ENCODE measurements at places on chromosomes 5 and 9.

GRCh38 chr5:132433141-132433540 lies 57.4 kb downstream of the IRF1 start:
- DNase-seq, result no peak

- DNase-seq, result no peak
Measured at GRCh38 chr9:120676767-120677402, 37.4 kb downstream of the MEGF9 start.

- no peak for DNase-seq
Measured at GRCh38 chr5:42843675-42844292, 32.1 kb upstream of the SELENOP start.

DNA sequence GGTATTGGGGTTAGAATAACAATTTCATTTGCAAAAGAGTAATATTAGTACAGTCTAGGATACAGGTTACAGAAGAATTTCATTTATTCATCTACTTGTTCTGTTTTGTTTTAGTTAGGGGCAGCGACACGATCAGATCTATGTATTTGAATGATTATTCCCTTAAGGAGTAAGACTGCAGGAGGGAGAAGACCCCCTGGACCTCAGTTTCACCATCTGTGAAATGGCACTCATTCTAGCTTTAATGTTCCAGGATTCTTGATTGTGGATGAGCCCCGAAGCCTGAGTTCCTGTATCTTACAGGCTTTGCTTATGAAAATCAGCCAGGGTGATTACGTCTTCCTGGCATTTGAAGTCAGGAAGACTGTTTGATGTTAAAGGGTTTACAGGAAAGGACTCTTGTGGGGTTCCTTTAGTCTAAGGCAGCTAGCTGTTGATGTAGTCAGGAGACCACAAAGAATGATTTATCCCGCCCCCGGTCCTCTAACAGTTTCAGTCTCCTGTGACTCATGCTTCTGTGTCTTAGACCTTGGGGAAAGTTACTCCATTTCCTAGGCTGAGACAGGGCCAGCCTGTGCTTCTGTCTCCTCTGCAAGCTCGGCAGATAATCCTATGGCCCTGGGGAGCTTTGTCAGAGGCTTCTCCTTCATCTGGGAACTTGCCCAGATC lies 11.5 kb downstream of the SMIM3 start:
- peak; percentile 94 for DNase-seq

- DNase-seq, result no peak
Measured at GRCh38 chr9:75186767-75187380, 98.6 kb downstream of the OSTF1 start.

DNA sequence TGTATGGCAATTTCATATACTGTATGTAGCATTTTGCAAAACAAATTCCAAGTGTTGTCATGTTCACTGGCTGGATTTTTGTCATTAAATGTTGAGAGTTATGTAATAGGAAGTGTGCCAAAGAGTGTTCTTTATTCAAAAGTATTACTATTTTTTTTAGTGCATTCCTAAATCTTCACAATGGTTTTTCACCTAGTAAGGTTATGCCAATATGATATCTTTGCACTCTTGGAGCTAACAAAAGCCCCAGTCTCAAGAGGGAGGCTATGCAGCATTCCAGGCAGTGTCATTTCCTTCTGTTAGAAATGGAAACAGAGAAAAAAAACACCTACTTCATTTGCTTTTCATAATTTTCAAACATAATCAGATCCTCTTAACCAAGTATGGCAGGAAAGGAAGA lies 5.1 kb upstream of the SSBP2 start:
- no peak for DNase-seq

DNA sequence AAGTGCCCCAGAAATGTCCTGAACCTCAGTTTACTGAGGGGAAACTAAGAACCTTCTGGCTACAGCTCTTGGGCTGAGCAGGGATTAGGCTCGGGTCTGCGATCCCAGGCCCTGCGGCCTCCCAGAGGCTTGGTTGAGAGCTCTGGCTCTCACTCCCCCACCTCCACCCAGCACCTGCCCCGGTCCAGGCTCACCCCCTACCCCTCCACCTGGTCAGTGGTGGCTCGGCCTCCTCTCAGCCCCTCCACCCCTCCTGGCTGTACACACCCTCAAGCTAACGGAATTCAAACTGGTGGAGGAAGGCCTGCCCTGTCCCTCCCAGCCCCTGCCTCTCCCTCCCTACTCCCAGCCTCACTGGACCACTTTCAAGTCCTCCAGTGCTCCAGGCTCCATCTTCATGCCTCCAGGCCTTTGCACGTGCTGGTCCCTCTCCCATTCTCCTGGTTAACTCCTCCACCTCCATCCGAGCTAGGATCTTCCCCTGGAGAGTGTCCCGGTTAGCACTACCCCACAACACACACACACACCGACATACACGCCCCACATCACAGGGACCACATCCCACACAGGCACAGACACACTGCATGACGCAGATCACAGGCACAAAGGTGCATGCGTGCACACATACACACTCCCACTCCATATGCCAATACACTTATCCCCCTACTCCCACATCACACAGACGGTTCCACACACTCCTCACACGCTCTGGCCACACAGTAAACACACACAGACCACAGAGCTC lies 130.9 kb downstream of the C9orf50 start:
- no peak for DNase-seq

DNA sequence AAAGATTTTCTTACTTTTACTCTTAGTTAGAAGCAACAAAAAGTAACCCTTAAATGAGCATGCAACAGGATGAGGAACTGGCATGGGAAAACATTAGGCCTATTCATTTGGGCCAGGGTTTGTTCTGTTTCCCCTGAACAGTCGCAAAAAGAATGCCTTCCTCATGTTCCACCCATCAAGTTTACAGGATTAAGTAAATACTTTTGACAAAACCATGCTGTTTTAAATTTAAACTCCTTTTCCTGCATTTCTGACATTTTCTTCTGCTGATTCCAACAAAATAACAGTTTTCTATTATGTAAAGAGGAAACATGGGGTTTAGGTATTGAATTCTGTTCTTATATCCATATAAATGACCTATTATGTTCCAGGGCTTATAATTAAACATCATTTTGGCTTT lies 236.6 kb upstream of the ACTBL2 start:
- no peak for DNase-seq

DNA sequence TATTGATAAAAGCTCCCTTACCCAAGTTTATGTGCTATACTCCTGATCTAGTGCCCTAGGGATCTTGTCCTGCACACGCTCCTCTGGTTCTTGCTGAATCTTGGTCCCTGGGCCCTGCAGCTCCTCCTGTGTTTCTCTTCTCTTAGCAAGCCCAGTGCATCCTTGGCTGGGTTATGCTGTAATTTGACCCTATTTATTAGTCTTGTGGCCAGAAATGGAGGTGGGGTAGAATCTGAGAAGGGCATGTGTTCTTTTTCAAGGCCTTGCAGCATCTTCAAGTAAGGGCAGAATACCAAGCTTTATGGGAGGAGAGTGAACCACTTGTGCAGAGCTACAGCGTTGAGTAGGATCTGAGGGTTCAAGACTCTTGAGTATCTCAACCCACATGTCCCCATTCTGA lies 366.8 kb downstream of the FAM170A start:
- DNase-seq, result no peak

DNA sequence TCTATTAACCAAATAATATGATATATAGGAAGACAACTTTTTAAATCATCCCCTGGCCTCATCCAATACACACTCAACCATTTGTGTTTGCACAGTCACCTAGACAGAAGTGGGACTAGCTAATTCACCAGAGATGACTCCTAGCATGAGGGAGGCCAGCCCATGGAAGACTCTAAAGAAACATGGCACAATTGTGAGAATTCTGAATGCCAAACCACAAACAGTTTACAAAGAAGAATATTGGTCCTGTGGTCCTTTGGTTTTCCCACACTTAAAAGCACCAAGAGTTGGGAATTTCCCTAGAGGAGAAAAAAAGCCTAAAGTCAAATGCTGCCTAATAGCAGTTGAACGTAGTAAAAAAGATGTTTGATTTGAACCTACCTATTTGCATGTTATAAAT lies 609.9 kb downstream of the ACTL7B start:
- no peak for DNase-seq

DNA sequence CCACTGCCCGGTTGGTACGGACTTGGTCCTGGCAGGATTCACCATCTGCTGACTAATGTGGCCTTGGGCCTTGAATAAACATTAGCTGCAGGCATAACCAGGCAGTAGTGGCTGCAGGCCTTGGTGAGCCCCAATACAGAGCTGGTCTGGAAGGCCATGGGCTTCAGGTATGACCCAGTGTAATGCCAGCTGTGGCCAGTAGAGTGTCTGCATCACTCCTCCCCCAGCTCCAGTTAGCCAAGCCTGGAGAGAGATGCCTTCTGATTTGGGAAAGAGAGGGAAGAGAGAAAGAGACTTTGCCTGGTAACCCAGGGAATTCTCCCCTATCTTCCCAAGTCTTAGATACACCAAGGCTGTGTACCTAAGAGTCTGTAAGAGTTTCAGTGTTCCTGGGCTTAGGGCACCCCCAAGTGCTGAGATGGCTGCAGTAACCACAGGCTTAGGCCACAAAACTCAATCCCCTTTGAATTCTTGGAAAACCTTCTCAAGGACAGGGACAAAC lies 5.6 kb upstream of the C5 start:
- no peak for DNase-seq

DNA sequence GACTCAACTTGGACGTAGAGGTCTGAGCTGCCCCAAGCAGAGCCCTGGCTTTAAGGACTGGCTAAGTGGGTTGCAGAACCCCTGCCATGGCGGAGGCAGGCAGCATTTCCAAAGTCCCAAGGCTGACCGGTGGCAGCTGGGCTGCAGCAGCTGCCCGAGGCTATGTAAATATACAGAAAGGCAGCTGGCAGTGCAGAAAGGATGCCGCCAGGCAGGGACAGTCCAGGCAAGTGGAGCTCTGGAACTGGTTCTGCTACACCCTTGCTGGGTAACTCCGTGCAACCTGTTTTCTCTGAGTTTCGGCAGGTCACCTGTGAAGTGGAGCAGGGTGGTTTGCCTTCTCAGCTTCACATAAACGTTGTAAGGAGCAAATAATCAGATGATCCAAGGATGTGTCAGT lies 46.0 kb downstream of the SHB start:
- DNase-seq, result no peak

- no peak for DNase-seq
Measured at GRCh38 chr5:61293071-61293470, 39.0 kb upstream of the ZSWIM6 start.

GRCh38 chr5:112649882-112650281 lies 87.8 kb upstream of the APC start:
- DNase-seq, result no peak

GRCh38 chr9:10876333-10876732 lies 263.5 kb upstream of the PTPRD start:
- DNase-seq, result peak; percentile 29

- DNase-seq, result no peak
Measured at GRCh38 chr5:147055850-147056566, 177.5 kb upstream of the PPP2R2B start.

- no peak for DNase-seq
Measured at GRCh38 chr5:23257656-23258055, 249.8 kb upstream of the PRDM9 start.

- no peak for DNase-seq
Measured at GRCh38 chr5:67263656-67264408, 67.2 kb upstream of the CD180 start.

- no peak for DNase-seq
Measured at GRCh38 chr5:32713770-32714381, 2.8 kb downstream of the NPR3 start.

GRCh38 chr9:126860757-126861466 lies 473 bp downstream of the ZBTB34 start:
- peak; percentile 22 for DNase-seq

GRCh38 chr5:158999339-158999738 lies 100.4 kb downstream of the EBF1 start:
- DNase-seq, result no peak

DNA sequence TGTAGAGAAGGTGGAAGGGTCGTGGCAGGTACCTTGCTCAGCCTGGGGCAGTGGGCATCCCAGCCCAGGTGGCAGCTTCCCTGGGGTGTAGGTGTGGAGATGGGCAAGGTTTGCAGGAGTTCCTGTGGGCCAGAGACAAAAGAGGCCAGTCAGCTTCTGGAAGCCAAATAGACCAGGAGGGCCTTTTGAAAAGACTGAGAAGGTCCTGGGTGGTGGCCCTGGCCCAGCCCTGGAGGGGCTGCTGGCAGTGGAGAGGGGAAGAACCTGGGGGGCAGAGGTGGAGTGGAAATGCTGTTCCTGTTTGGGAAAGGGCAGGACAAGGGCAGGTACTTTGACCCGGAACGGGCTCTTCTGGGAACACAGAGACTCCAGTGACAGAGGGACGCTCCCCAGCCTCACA lies 7.0 kb upstream of the IL3 start:
- no peak for DNase-seq

GRCh38 chr9:20495098-20495497 lies 127.2 kb downstream of the MLLT3 start:
- no peak for DNase-seq

DNA sequence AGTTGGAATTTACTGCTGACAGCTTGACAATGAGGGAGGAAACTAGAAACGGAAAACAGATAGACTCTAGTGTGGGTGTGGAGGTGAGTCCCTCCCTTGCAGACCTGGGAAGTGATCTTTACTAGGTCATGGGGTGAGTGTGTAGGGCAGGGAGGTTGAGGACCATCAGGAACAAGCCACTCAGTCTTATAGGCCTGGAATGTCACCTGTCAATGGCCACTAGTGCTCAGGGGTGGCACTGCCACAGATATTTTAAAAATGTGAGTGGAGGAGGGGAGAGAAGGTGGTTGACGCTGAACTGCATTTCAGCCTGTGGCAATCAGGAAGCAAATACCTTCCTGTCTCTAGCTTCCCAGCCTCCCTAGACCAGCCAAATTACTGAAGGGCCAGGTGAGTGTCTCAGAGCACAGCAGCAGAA lies 9.0 kb downstream of the OR2S2 start:
- DNase-seq, result no peak

GRCh38 chr5:33267801-33268200 lies 173.0 kb upstream of the TARS1 start:
- DNase-seq, result no peak

DNA sequence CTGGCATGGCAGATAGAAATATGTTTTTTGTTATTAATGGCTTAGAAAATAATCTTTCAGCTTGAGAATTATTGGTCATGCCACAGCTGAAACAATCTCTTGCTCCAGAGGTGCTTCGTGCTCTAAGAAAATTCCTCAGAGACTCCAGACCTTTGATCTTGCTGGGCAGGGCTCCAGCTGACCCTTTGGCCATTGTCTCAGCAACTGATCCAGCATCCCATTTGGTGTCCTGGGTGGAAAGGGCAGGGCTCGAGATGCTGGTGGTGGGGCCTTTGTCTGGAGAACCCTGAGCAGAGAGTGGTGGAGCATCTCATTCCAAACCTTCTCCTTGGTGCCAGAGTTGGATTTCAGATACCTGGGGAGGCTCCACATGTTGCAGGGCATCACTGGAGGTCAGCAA lies 43.2 kb upstream of the PIK3R1 start:
- DNase-seq, result no peak

GRCh38 chr9:89508951-89509615 lies 11.2 kb upstream of the SEMA4D start:
- no peak for DNase-seq

DNA sequence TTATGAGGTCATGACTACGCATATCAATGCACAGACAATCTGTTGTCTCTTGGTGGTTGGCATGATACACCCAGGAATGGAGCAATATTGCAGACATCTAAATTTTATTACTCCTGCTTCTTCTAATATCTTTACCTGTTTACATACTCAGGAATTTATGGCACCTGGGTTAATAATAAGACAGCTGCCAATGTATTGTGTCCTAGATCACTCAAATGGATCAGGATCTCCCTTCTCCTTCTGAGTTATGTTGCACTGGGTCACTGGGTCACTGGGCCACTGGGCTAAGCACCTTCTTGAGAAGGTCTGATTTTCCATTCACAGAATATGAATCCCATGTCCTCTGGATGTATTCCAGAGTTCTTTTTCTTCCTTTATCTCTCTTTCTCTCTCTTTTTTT lies 41.8 kb downstream of the CCL28 start:
- no peak for DNase-seq

- no peak for DNase-seq
Measured at GRCh38 chr5:112583166-112583565, 154.5 kb upstream of the APC start.
